ENCODE measurements at places on chromosomes 5 and 9.

- no peak for DNase-seq
Measured at GRCh38 chr5:149679876-149680809, 50.0 kb upstream of the PPARGC1B start.

- no peak for DNase-seq
Measured at GRCh38 chr5:143113461-143113860, 290.0 kb downstream of the NR3C1 start.

DNA sequence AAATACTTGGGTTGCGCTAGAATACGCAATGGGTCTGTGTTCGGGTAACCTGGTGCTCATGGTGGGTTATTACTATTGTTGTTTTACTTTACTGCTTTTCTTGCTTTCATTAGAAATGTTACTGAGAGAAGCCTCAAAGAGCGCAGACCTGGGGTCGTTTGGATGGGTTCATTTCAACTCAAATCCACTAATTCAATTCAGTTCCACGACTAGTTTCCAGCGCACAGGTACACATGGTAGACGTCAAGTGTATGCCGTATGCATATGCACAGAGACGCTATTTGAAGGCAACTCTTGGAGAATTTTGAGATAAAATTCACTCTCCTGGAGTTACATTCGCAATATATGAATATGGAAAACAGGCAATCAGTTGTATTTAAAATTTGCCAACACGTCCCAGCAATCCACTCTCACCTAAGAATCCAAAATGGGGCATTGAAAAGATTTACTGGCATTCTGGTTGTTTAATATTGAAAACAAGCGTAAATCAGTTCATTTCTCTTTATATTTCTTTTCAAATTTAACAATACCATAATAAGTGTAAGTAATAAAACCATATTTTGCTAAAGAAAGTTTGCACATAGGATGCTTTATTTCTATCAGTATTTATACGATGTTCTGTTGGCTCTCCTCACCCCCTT, 4.4 kb upstream of the PAX5 start:
- no peak for DNase-seq

DNA sequence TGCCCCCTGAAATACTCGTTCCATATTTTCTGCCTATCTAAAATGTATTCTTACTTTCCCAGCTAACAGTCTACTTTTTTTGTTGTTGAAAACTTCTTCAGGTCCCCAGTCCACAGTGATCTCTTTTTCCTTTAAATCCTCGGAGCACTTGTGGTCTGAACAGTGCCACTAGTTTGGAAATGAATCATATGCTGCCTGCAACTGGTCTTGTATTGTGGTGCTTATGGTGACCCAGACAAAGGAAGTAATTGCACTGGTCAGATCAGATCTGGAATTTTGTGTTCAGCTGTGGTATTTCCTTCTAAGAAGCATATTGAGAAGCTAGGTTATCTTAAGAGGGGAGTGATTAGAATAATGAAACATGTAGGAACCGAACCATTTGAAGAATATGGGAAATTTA, 2.9 kb downstream of the UNC13B start:
- no peak for DNase-seq

- no peak for DNase-seq
Measured at GRCh38 chr5:147568710-147569406, 59.0 kb upstream of the DPYSL3 start.

GRCh38 chr9:76887951-76888350, 18.0 kb downstream of the PRUNE2 start:
- DNase-seq = no peak

GRCh38 chr5:149998281-149998680, 2.2 kb downstream of the TIGD6 start:
- DNase-seq = no peak

DNA sequence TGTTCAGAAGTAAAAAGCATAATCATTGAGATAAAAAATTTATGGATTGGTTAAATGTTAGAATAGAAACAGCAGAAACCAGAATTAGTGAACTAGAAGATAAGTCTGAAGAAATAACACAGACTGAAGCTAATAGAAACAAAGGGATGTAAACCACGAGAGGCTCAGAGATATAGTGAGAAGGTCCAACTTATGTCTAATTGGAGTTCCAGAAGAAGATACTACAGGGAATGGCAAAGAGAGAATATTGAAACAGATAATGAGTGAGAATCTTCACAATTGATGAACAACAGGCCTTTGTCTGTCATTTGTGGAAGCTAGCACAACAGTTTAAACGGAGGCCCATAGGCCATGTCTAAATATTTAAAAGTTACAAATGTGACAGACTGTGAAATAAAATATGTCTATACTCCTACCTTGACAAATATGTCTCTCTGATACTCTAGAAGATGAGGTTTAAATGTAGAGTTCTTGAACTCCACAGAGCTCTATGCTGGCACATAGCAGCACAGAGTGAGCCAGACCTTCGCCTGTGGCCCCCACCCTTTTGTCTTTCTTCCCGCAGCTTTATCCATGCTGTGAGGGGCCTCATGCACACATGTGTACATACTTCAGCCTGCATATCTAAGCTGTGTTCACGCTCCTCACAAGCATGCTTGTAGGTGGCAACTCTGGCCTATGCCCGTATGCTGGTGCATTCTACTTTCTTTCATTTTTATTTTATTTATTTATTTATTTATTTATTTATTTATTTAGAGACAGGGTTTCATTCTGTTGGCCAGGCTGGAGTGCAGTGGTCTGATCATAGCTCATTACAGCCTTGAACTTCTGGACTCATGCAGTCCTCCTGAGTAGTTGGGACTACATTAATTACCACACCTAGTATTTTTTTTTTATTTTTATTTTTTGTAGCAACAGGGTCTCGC, 45.0 kb upstream of the ABL1 start:
- DNase-seq = no peak

GRCh38 chr9:35593581-35593980, 11.5 kb upstream of the TESK1 start:
- DNase-seq = no peak

GRCh38 chr9:118596374-118597015, 772.7 kb downstream of the BRINP1 start:
- no peak for DNase-seq

- DNase-seq = no peak
Measured at GRCh38 chr5:138926688-138927448, 51.7 kb upstream of the LRRTM2 start.

DNA sequence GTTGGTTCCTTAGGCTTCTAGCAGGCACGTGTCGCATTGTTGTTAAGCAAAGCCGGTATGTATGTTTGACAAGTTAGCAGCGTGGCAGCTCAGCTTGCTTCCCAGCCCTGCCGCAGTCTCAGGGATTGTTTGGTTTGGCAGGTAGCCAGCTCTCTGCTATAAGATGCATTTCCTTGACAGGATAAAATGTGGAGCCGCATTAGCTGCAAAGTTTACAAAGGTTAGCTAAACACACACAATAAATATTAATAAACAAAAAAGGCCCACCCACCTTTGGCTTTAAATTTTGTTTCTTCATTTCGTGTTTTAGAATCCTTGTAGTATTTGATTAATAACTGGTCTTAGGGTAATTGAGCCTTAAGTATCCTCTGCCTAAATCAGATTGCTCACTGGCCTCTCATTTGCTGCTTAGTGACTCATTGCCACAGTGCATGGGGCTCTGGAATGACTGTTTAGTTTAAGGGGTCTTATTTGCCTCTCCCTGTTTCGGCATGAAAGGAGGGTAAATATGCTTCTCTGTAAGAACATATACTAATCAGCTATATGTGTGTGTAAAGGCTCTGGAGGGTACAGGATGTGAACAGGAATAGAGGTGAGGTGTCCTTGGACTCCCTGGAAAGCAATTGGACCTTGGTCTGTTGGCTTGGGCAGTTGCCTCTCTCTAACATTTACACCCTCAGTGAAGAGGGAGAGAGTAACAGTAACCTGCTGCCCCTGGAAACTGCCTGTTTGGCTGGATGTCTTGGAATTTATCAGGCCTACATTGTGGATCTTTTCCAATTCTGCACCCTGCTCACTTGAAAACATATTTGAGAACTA, 122.0 kb downstream of the GDNF start:
- no peak for DNase-seq

GRCh38 chr5:28117691-28118090, 1079.3 kb upstream of the CDH9 start:
- DNase-seq = no peak

DNA sequence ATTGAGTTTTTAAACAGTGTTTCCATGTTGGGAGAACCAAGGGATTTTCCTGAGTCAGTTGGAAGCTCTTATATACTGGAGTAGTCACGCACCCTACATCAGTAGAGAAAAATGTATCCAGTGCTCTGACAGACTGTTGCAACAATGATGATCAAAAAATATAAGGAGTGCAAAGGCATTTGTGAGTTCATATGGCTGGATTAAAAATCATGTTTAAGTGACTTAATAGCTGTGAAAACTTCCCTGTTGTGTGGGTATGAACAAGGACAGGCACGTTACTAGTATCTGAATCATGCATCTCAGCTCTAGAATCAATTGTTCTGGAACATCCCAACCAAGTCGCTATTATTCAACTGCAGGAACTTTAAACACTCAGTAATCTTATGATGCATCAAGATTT, 229.7 kb downstream of the ROR2 start:
- no peak for DNase-seq

- DNase-seq = no peak
Measured at GRCh38 chr5:83428126-83428525, 43.4 kb upstream of the VCAN start.

DNA sequence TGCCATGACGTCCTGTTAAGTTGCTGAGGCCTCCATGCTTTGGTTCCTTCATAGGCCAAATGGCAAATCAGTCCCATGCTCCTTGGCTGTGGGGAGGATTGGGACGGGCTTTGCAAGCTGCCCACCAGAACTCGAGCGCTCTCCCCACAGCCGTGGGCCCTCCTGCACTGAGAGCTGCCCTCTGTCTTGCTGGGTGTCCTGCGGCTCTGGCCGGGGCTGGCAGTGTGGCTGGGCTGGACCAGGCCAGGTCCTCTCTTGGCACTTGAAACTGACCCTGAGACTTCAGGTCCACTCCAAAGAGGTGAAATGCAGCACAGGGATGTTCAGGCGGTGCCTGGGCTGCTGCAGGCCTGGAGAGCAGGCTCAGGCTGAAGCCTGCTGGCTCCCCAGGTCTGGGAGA, 7.0 kb downstream of the MYMK start:
- no peak for DNase-seq

- no peak for DNase-seq
Measured at GRCh38 chr5:170655920-170656319, 127.6 kb upstream of the GABRP start.

DNA sequence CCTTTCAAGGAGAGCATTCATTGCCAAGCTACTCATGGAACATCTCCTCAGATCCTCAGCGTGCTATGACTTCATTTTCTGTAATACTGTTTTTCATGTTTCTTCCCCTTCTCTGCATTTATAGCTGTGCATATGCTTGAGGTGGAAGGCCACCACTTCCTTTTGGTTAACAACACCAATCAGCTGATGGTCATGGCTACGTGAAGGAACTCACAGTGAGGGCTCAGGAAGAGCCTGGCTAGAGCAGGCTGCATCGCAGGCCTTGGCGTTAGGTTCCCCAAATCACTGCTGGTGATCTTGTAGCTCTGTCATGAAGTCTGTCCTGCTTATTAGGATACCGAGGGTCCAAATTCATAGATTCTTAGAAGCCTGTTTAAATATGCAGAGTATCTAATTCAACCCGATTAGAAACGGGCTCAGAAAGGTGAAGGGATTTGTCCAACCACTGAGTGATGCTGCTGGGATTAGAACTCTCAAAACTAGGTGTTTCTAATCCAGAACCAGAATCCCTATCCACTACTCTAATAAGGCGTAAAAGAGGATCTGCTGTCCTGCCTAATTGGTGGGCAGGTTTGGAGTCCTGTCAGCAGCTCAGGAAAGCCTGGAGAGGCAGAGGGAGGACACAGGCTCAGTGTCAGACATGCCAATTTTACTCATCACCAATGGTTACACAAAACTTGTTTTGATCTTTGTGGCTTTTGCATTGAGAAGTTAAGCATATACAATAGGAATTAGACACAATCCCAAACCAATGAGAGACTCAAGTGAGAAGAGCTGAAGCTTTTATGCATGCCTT, 7.5 kb downstream of the SYK start:
- DNase-seq = no peak

GRCh38 chr5:77990020-77990419, 213.9 kb upstream of the TBCA start:
- DNase-seq = no peak

- no peak for DNase-seq
Measured at GRCh38 chr5:173826428-173827350, 61.5 kb upstream of the CPEB4 start.

GRCh38 chr9:113301548-113301947, 1.6 kb downstream of the RNF183 start:
- no peak for DNase-seq

- DNase-seq = no peak
Measured at GRCh38 chr9:88319936-88320747, 68.1 kb upstream of the SPIN1 start.

DNA sequence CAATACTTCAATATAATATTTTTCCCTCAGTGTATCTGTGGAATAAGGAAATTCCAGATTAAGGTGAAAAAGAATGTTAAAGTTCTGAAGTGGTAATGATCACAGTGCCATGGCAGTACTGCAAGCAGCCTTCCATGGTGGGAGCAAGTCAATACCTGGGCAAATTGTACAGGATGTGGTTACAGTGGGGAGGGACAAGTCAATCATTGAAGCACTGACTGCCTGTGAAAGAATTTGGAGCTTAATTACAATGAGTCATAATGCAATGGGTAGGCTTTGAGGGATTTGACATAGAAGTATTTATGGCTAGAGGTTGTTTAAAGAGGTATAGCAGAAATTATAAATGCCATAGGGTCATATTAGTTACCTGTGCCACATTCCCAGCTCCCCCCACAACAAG, 786.5 kb upstream of the ACO1 start:
- no peak for DNase-seq

- no peak for DNase-seq
Measured at GRCh38 chr5:151677776-151678545, 8.8 kb downstream of the SPARC start.

- no peak for DNase-seq
Measured at GRCh38 chr5:106019261-106019660, 1651.5 kb downstream of the EFNA5 start.

DNA sequence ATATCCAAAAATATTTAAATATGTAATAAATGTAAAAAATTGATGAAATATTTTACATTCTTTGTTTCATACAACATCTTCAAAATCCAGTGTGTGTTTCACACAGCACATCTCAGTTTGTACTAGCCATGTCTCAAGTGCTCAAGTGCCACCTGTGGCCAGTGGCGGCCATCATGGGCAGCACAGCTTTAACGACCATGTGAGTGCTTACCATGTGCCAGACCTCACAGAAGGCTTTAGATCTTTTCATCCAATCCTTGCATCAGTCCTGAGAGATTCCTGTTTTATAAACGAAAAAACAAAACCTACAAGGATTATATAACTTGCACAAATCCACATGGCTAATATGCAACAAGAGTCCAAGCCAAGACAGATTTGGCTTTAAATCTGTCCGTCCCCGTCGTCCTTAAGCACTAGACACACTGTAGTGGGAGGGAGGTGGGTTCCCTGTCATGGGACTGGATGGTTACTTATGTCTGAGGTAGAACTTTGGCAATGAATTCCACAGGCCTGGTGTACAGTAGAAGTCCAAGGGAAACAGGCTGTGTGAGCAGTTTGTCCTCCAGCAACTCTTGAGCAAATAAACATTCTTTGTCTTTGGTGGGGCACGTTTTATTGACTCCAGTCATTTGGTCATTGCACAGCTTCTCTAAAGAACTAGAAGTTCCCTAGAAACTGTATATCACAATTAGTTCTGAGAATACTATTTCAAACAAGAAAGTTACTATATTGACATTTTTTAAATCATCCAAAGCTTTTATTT, 25.0 kb upstream of the F2R start:
- no peak for DNase-seq

- DNase-seq = no peak
Measured at GRCh38 chr9:117979914-117980313, 275.7 kb downstream of the TLR4 start.

GRCh38 chr9:12813960-12814876, 39.4 kb downstream of the LURAP1L start:
- DNase-seq = no peak

Measured in activated T-cell treated with anti-CD3 and anti-CD28 coated beads for 48 hours (primary cell).